Endothelial cell of umbilical vein (primary cell): ENCODE measurements at places on chromosomes 3 and 15. TPM values are rescaled to one million over a fixed set of nuclear protein-coding genes. Genes with fewer than 3 reads are reported as not detected.

- DNase-seq = no peak
Measured at GRCh38 chr3:88010810-88011209, 48.0 kb downstream of the CGGBP1 start.

DNA sequence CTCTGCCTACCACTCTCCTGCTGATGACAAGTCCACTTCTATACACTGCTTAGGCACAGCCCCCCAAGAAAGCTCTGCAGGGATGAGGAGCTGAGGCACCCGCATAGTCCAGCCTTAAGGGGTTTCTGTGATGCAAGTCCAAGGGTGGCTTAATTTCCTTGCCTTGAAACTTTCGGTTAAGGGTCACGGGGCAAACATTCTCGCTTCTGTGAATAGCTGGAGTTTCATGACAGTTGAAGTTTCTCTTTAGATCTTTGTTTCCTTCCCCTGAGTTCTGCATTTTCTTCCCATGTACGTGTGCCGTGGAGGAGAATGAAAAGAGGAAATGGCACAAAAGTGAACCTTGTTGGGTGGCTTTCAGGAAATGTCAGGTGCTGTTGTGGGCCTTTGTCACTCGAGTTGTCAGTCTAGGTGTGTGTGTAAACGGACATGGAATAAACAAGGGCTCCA, 7.0 kb downstream of the GPR160 start:
- no peak for DNase-seq

- no peak for DNase-seq
Measured at GRCh38 chr3:186628756-186629155, 11.4 kb upstream of the FETUB start.

DNA sequence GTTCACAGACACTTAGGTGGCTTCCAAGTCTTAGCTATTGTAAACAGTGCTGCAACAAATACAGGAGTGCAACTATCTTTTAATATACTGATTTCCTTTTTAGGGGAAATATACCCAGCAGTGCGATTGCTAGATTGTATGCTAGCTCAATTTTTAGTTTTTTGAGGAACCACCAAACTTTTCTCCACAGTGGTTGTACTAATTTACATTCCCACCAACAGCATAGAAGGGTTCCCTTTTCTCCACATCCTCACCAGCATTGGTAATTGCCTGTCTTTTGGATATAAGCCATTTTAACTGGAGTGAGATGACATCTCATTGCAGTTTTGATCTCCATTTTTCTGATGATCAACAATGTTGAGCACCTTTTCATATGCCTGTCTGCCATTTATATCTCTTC, 58.9 kb downstream of the ZNF148 start:
- DNase-seq = no peak

DNA sequence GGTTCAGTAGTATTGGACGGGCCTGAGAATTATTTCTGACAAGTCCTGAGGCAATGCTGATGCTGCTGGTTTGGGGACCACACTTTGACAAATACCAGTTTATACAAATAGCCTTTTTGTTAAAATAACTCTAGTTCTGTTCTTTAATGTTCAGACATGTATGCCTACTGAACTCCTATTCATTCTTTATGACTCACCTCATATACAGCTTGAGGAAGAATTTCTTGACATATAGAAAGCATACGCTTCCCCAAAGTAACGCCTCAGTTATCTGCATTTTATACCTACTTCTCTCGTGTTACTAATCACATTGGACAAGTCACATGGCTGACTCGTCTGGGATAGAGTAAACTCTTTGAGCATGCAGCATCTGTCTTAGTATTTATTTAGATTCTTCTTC, 145.4 kb upstream of the GOLIM4 start:
- DNase-seq = no peak

GRCh38 chr3:58471025-58471887, 20.6 kb upstream of the KCTD6 start:
- peak; percentile 49 for DNase-seq

DNA sequence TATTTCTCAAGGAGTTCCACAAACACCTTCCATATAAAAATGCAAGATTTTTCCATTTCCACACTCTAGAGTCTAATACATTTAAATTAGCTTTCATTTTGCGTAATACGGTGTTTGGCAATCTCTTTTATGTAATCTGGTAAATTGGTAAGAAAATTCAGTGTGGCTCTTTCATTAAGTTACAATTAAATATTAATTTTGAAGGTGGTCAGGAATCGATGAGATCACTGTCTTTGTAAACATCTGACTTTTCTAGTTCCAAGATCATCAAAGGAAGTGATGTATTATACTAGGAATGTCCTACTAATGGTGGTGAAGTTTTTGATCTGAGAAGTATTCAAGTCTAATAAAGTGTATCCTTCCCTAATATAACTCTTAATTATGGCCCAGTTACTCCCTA, 1.1 kb upstream of the UTS2B start:
- peak; percentile 70 for DNase-seq

DNA sequence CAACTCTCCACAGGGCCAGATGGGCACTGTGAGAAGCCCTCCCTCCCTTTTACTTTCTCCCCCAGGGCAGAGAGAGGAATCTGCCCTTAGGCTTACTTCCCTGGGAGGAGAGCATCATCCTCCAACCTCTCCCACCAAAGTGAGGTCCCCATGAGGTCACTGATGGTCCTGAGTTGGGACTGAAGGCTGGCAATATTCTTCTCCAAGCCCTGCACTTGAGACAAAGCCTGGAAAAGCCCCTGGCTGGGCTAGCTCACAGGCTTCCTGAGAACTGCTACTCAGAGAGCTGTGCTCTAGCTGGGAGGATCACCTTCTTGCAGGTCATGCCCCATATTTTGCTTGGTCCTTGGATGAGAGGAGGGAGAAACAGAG, 110.0 kb upstream of the MEF2A start:
- no peak for DNase-seq

- no peak for DNase-seq
Measured at GRCh38 chr3:40951636-40952035, 247.7 kb upstream of the CTNNB1 start.

- DNase-seq = no peak
Measured at GRCh38 chr3:196948442-196949284, 6.3 kb upstream of the NCBP2 start.

DNA sequence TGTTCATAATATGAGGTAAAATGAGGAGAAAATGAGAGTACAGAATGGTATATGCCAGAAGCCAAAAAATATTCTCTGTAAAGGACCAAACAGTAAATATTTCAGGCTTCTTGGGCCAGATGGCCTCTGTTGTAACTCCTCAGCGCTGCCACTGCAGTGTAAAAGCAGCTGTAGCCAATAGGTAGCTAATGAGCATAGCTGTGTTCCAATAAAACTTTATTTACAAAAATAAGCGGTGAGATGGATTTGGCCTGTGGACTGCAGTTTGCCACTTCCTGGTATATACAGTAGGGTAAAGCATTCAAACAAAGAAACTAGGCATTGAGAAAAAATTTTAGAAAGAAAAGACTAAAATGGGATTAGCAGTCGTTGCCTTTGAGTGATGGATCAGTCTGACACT, 51.5 kb downstream of the BFSP2 start:
- DNase-seq = no peak

- DNase-seq = no peak
Measured at GRCh38 chr3:39264053-39264452, 15.8 kb downstream of the CX3CR1 start.

- DNase-seq = no peak
Measured at GRCh38 chr3:23566499-23566898, 239.3 kb upstream of the UBE2E1 start.

- DNase-seq = no peak
Measured at GRCh38 chr3:191068946-191069813, 129.9 kb upstream of the OSTN start.

DNA sequence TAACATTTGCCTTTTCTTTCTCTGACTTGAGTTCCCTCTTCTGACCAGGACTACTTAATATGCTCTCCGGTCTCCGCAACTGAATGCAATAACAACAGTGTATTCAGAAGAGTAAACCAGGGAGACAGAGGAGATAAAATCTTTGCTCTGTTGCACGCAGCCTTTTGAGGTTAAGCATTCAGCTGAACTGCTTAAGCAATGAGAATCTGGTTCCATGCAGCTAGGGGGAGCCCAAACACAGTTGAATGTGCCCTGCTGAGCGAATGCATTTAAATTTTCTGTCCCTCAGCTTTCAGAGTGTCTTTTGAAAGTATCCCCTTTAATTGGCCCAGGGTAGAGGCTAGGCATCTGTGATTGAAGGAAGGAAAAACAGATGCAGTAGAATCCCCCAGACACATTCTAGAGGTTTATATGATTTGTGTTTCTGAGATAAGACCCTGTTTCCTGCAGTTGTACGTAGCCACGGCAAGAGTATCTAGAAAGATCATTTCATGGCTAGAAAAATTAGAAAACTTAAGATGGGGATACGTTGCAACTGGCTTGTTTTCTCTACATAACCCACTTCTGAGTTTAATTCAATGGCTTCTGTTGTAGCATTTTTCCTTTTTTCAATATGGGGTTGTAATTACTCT, 309.6 kb downstream of the TUSC7 start:
- peak; percentile 67 for DNase-seq

DNA sequence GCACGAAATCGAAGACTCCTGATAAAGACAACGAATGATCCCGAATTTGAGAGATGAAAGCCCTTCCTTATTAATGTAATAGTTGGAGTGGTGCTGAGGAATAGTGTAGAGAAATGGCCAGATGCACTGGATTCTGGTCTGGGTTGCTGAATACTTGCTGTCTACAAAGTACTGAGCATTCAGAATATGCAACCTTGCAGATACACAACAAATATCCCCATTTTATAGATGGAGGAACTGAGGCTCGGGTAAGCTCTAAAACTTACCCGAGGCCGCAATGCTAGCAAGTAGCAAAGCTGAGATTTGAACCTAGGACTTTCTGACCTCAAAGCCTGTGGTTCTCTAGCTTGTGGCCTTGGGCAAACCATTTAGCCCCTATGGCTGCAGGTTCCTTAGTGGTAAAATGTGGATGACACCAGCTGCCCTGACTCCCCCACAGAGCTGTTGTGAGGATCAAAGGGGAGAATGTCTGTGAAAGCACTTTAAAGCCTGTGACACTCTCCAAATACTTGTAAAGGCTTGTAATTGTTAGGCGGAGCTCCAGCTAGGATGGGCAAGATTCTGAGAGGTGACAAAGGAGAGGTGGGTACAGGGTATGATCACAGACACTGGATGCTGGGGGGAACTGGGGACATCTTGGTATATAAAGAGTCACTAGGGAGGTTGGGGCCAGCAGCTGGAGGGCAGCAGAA, 39.8 kb downstream of the FOXB1 start:
- DNase-seq = no peak

DNA sequence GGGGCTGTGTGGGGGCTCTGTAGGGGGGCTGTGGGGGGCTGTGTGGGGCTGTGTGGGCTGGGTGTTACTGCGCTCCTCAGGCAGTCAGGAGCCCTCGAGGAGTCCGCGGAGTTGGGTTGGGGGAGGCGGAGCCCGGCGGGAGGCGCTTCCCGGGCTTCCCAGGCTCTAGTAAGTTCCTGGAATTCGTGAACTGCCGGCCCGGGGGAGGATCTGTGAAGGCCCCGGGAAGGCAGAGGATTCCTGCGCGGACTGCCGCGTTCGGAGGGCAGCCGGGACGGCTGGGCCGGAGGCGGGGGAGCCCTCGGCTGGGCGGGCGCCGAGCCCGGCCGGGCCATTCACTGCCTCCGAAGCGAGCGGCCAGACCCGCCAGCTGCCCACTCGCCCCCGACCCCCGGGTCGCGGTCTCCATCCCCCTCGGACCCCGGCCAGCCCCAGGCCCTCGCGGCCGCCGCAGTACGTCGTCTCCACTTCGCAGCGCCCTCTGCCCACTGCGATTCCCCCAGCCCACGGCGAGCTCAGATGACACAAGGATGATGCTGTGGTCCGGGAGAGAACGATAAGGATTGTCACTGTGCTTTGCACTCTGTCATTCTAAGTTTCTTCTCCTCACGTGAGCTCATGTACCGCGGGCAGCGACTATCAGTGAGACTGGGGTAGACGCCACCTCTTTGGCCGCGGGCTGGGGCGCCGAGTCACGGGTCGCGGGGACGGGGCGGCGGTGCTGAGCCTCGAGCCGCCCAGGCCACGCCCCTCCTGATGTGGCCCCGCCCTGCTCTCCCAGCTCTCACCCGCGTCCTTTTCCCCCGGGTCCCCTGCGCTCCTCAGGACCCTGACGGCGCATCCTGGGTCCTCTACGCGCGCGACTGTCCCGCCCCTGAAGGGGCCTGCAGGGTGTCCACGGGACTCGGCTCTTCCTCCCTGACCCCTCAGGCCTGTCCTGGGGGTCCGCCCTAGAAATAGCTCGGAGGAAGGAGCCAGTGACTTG, 65.3 kb downstream of the KLF13 start:
- DNase-seq = peak; percentile 50

DNA sequence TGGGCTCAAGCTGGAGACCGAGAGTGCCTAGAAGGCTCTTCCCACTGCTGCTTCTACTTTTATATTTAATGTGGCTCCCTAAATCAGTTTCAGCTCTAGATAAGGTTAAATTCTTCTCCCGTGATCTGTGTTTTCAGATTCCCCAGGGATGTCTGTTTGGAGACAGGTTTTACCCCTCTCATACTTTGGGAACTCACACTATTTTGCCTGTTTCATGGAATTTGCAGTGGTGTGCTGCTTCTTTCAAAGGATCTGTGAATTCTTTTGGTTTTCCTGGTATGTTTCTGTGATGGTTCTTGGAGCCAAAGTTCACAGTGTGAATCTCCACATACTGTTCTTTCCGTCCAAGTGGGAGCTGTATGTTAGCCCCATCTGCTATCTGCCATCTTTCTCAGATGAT, 238.3 kb upstream of the SLITRK3 start:
- no peak for DNase-seq

- no peak for DNase-seq
Measured at GRCh38 chr3:8593021-8593827, 51.4 kb downstream of the SSUH2 start.

- DNase-seq = no peak
Measured at GRCh38 chr3:77376511-77376910, 336.6 kb downstream of the ROBO2 start.

- DNase-seq = no peak
Measured at GRCh38 chr15:48002767-48003166, 118.0 kb upstream of the SLC24A5 start.

GRCh38 chr15:68158046-68158628, 47.0 kb downstream of the CALML4 start:
- no peak for DNase-seq

DNA sequence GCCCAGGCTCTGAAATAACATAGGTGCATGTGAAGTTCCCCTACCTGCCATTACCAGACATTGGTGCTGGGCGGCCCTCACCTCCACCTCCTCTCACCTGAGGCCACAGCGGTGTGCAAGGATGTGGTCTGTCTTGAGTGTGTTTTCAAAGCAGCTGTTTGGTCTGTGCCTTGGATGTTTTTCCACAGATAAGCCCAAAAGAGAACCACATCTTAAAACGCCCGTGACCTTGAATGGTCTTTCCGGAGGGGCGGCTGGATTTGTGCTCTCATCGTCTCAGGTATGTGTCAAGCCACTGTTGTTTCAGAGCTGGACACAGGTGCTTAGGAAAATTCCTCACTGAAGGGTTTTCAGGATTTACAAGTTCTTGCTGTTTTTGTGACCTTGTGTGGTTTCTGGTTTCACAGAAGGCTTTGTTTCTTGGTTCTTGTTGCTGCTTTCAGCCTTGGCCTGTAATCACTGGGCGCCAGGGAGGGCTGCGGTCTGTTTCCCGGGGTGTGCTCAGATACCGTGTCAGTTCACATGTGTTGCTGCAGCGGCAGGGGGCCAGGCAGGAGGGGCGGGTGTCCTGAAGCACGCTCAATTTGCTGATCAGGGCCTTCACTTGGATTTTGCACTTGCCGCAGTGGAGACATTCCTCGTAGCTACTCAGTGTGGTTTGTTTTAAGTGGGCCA, 128.4 kb downstream of the IGF1R start:
- DNase-seq = no peak

CD96 gene
- not detected in 2 replicates for total RNA-seq

CLDN1 gene
- total RNA-seq = 0.27 and 0.32 TPM in 2 replicates

RFTN1 gene
- 43.3 and 45.1 TPM in 2 replicates for total RNA-seq

CLSTN2 gene
- 0.38 TPM in 1 of 2 replicates, not detected in the other for total RNA-seq

GUCA1C gene
- total RNA-seq = not detected in 2 replicates

CHRNA7 gene
- total RNA-seq = 2.6 and 2.7 TPM in 2 replicates

ZCWPW2 gene
- 0.40 TPM in 1 of 2 replicates, not detected in the other for total RNA-seq

ZNF80 gene
- not detected in 2 replicates for total RNA-seq

NUDT16 gene
- 28.5 and 29.7 TPM in 2 replicates for total RNA-seq
